RKO (cell line): ENCODE measurements at places on chromosomes 6 and 20.

DNA sequence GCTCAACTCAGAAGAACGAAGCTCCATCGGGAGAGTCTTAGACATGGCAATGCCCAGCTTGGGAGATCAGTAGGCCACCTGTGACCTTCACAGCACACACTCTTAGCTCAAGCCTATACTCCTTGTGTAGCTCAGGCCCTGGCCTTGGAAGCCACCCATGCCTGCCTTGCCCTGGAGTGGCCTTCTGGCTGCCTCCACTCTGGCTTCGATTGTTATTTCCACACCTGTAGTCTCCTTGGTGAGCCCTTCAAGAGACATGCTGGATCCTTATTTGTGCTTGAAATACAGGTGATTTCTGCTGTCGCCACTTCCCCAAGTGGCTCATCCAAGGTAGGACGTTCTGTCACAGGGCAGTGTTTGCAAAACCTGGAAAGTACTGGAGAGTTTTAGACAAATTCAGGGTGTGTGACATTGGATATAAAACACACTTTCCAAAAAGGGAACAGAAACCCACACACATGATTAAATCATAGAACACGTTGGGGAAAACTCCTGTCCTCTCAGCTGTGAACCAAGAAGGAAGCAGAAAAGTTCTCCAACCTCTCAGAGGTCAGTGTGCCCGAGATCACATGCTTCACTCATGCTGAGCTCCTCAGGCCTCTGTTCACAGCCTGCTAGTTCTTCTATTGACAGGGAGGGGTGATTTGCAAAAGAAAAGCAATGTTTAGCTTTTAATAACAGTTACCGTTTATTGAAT, 391.8 kb downstream of the CDC5L start:
- no peak for DNase-seq

- DNase-seq = peak; percentile 35
These were observed 278.5 kb upstream of the MAN1A1 start for GRCh38 chr6:119627908-119628669.

DNA sequence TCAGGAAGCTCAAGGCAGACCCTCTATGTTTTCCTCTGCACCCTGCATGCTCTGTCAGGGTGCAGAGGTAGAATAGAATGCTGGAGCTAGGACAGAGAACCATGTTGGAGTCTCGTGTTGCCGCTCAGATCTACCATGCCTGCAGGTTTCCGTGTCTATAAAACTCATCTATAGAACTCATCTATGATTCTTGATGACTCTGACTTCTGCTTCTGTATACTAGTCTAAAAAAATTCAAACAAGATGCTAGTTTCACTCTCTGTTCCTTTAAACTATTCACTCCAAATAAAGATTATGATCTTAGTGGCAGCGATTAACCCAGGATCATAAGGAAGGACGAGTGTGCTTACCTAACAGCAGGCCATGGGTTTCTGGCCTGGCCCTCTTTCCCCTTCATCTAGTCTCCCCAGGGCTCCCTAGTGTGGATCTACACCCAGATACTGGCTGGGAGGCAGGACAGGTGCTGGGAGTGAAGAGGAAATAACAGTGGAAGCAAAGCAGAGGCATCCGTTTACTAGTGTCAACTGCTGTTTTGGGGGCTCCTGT, 162.7 kb upstream of the SUPT3H start:
- DNase-seq = no peak

DNA sequence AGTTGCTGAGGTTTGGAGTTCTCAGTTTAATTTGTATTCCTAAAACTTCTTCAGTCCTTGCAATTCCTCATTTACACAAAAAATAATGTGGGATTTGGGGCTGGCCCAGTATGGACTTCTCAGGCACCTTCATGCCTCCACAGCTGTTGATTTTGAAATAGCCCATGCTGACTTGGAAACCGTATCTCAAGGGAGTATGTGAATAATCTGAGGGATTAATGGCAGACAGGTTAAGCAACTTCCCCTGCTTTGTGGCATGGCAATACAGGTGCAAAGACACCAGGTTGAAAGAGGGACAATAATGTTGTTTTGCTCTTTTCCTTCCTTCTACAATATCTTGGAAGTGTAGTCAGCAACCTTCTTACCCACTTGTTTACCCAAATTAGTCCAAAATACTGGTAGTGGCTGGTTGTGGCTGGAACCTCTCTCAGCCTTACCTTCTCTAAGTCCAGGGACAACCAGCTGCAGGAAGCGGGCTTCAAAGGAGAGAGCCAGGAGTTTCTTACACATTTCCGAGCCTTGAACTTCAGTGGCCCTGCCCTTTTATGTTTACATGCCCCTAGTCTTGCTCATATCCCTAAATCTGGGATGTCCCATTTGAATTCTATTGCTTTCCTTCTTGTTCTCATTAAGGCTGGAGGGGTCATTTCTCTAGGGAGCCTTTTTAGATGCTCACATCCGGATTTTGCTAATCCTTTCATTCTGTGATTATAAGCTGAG, 44.1 kb upstream of the ADGRF1 start:
- no peak for DNase-seq

DNA sequence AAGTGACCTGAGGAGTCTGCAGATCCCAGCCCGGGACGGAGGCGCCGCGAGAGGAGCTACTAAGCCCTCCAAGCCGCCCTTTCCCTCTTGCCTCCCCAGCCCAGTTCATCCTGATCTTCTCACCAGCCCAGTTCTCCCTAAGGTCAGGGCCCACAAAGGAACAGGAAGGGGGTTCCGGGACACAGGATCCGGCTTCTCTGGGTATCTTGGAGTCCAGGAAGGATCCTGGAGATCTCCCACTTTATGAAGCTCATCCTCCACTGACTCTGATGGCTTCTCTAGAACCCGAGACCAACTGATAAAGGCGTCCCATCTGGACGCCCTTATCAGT, 36.9 kb upstream of the HLA-C start:
- no peak for DNase-seq

DNA sequence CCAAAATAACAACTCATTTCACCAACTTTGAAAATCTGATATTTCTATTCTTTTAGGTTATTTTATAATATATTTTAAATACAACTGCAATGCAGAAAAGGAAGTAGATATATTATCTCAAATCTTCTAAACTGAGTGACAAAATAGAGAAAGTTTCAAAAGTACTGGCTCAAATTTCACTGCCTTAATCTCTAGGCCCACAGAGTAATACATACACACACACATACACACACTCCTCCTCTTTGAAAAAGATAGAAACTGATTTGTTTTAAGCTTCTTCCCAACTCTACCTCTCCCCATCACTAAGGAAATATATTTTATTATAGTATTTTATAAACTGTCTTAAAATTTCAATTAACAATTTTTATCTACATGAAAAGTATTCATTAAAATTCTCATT, 36.2 kb downstream of the ARHGAP18 start:
- DNase-seq = no peak

DNA sequence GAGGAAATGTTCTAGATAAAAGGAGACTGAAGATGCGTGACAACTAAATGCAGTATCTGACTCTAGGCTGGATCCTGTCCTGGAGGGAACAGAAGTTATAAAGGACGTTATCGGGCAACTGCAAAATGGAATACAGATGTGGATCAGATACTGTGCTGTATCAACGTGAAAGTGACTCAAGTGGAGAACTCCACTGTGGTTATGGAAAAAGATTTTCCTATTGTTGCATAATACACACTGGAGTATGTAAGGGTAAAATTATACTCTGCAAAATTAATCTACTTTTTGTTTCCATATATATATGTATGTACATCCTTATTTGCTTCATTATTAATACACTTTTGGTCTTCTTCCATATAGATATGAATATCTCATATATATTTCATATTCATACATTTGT, 654.0 kb downstream of the QKI start:
- no peak for DNase-seq
